Activated naive CD8-positive, alpha-beta T cell treated with anti-CD3 and anti-CD28 coated beads for 36 hours (primary cell): ENCODE measurements at places on chromosomes 6 and 20. TPM values are rescaled to one million over a fixed set of nuclear protein-coding genes. Genes with fewer than 3 reads are reported as not detected.

The MAFB gene
- not detected for total RNA-seq

The GSTA2 gene
- not detected for total RNA-seq

The C20orf144 gene
- total RNA-seq, result 0.10 TPM

The NKX2-2 gene
- not detected for total RNA-seq

The NMBR gene
- total RNA-seq, result not detected

The JARID2 gene
- 20.1 TPM for total RNA-seq

The CST4 gene
- total RNA-seq, result not detected

The AGPAT4 gene
- 1.9 TPM for total RNA-seq

The OR2H1 gene
- total RNA-seq, result not detected

The NCR2 gene
- 0.31 TPM for total RNA-seq
